GDM1 (cell line): ENCODE measurements at places on chromosomes 12 and 14.

GRCh38 chr14:77950371-77951063 lies 150.6 kb downstream of the ADCK1 start:
- no peak for DNase-seq

- DNase-seq = no peak
These were observed 1.6 kb downstream of the PAPLN start for GRCh38 chr14:73238941-73239340.

- no peak for DNase-seq
These were observed 14.3 kb upstream of the CORO1C start for GRCh38 chr12:108745641-108746040.

GRCh38 chr12:120209851-120210250 lies 8.9 kb upstream of the RPLP0 start:
- no peak for DNase-seq

- no peak for DNase-seq
These were observed 179.3 kb upstream of the TMEM260 start for GRCh38 chr14:56400109-56400825.
